Muscle of leg (tissue), 16 donors: ENCODE measurements at places on chromosomes 5 and 9. TPM values are rescaled to one million over a fixed set of nuclear protein-coding genes. Genes with fewer than 3 reads are reported as not detected.

GRCh38 chr5:160621526-160621925, 199.9 kb downstream of the PTTG1 start:
- no peak for DNase-seq

- DNase-seq, result no peak
These were observed 1190.1 kb downstream of the CDH12 start for GRCh38 chr5:21663082-21663481.

DNA sequence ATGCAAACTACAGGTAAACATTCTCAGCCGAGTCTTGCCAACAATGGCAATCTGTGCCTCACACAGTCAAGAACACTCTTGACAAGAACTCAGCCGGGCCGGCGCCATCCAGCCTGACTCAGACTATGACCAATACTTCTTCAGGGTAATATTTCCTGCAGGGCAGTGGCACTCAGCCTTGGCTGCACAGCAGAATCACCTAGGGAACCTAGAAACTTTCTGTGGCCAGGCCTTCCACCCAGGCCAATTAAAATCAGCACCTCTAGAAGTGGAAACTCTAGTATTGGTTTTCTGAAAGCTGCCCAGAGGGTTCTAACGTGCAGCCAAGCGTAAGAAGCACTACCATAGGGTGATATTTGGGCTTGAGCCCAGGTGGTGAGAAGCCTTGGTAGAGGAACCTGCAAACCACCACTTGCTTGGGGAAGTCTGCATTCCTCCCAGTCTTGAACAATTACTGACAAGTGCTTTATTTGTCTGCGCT, 120.6 kb downstream of the TTLL11 start:
- DNase-seq, result no peak

SNCAIP gene
- total RNA-seq, result 10.3 TPM

TXNDC8 gene
- total RNA-seq, result not detected

KCNV2 gene
- total RNA-seq, result not detected

- DNase-seq, result no peak
These were observed 31.8 kb downstream of the SEC61B start for GRCh38 chr9:99253772-99254431.

- DNase-seq, result no peak
These were observed 22.6 kb downstream of the PTGS1 start for GRCh38 chr9:122393284-122393983.

DNA sequence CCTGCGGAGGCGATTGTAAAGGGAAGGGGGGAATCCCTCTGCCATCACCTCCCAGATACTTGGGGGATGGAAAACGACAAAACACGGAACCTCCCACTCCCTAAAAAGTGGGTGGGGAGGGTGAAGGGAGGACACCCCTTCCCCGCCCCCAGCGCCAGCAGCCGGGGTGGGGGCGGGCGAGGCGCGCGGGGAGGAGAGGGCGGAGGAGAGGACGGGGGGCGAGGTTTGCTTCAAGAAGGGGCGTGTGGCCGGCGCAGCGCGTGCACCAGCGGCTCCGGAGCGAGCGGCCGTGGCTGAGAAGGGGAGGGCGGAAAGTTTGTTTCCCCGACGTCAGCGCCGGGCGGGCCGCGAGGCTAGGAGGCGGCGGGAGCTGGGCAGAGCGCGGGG, at the start of gene PRRX2:
Gene PRRX2 (plus strand): TSS at position 259 of the 387 bp plus-strand sequence. CDS start 221 bp downstream, outside the sequence.
- DNase-seq, result peak; percentile 89

TAF1L gene
- total RNA-seq, result under 0.01 TPM

- DNase-seq, result no peak
These were observed 41.2 kb upstream of the CTSL start for GRCh38 chr9:87684627-87685219.

DNA sequence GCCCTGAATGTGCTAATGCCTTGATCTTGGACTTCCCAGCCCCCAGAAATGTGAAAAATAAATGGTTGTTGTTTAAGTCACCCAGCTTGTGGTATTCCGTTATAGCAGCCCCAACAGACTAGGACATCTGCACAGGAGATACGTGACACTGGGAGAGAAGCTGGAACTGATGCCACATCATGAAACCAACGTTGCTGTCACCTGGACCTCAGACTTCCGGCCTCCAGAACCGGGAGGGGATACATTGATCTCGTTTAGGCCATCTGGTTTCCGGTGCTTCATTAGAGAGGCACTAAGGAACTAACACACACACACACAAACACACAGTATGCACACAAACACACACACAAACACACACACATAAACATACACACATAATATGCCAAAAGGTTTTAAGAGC, 75.0 kb upstream of the ICE1 start:
- no peak for DNase-seq

- peak; percentile 84 for DNase-seq
These were observed 216.1 kb downstream of the FSTL4 start for GRCh38 chr5:133396187-133396741.

NCS1 gene
- total RNA-seq, result 30.4 TPM

LHFPL2 gene
- total RNA-seq, result 61.3 TPM

GABRA1 gene
- total RNA-seq, result 0.13 TPM

C9 gene
- total RNA-seq, result 0.22 TPM

SLC36A2 gene
- total RNA-seq, result 0.04 TPM
